ENCODE measurements at places on chromosomes 3 and 15.

DNA sequence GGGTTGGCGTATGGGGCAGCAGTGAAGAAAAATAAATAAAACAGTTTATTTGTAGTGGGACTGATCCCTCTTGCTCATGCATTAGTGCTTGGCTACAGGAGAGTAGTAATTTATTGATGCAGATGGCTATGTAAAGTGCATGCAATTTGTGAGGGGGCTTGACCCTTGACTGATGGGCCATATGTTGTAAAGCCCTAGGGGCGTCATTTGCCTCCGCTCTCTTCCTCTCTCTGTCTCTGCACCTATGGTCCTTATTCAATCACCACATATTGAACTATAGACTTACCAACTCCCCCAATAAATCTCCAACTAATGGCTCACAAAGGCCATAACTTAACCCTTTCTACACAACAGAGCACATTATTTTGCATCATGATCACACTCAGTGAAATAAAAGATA lies 227.7 kb downstream of the ROBO2 start:
- no peak for DNase-seq

DNA sequence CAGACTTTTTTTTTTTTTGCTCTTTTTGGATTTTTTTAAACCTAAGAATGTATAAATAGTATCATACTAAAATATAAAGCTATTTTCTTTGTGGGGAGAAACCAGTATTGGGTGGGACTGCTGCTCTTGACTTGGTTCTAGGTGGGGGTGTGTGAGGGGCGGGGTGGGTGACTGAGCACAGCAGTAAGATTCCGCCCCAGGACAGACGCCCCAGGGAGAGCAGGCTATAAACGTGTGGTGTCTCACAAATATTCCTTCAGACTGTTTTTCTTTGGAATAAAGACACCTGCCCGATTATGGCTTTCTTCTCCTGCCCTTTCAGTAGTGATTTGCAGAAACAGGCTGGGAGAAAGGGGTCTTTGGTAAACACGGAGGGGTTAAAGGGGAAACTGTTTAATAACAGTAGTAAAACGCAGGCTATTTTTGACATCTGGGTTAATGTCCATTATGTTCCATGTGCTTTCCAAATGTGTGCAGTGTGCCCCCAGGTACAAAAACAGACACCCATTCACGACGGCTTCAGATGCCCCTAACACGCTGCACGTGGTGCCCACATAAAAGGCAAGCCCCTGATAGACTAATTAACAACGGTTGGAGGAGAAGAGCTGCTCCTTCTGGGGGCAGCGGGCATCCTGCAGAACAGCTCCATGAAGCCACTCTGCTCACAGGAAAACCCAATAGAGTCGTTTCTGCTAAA lies 28.6 kb upstream of the WNT5A start:
- DNase-seq = no peak

DNA sequence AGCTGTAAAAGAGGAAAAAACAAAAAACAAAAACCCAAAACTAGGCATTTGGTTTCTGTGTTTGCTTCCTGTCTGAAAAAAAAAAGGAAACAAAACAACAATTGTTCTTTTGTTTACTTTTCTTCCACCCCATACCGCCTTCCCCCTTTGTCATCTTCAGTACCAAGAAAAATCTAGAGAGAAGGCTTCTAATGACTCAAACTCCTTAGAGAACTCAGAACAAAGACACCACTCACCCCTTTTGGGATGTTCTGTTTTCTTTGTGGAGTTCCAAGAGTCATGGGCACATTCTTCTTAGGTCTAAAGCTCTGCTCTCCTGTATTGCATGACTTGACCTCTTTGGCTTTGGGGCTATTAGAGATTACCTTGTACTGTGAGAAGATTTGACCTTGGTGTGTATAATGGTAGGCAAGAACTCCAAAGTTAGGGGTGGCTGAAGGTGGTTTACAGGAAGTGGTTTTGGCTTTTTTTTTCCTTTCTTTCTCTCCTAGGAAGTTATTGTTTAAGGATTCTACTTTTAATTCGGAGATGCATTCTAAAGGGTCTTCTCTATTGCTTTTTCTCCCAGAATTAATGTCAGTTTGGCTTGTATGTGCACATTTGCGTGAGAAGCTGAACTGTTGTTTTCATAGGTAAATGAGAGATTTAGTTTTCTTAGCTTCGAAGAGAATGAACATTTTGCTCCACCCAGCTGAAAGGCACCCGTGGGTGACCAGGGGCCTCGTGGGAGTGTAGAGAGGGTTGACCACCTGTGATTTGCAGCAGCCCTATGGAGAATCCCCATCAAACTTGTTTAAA lies 39.5 kb upstream of the ZBTB20 start:
- DNase-seq = no peak

GRCh38 chr3:98894791-98895576 lies 6.5 kb downstream of the DCBLD2 start:
- no peak for DNase-seq

DNA sequence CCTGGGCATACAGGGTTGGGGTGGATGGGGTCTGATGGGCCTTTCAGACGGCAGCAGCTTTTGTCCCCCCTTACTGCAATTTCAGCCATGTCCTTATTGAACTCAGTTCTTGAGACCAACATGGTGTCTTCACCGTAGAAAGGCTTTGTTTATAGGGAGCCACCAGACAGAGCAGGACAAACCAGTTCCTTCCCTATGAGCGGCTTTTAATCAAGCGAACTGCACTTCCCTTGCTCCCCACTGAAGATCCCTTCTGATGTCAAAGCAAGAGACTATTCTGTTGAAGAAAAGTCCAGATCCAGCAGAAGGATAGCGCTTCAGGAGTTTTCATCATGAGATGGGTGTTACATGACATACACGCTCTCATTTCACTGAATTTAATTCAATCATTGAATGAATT lies 100.4 kb downstream of the CD47 start:
- no peak for DNase-seq

DNA sequence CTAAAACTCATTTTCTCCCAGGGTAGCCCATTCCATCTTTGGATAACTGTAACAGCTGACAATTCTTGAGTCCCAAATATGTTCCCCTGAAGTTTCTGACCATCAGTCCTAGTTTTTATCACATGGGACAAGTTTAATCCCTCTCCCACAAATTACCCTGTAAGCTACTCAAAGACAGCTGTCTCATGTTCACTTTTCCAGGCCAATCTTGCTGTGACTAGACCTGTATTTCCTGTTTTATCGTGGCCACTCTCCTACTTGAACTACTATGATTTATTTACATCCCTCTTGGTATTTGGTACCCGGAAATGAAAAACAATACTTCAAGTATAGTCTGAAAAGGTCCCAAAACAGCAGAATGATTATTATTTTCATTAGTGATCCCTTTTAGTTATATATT lies 95.1 kb upstream of the MEX3B start:
- DNase-seq = no peak

DNA sequence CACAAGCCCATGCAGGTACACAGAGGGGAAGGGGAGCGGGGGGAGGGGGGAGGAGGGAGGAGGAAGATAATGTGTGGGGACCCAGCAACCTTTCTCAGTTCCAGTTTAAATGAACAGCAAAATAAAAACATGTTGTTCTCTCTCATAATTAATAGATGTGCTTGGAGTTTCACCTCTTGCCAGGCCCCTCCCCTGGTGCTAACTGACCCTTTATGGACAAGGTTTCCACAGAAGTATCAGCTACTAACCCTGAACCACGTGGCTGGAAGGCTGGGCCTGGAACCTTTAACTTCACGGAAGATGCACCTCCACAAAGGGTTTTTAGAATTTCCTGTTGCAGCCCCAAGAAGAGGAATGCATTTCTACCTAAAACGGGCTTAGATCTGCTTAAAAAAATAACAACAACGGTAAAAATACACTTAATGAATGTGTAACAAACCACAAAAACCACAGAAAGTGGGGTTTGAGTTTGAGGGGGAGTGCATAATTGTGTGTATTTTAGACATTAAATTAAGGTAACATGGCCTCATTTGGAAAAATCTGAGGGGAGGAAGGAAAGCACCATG lies 14.8 kb upstream of the SMAD3 start:
- DNase-seq = no peak

DNA sequence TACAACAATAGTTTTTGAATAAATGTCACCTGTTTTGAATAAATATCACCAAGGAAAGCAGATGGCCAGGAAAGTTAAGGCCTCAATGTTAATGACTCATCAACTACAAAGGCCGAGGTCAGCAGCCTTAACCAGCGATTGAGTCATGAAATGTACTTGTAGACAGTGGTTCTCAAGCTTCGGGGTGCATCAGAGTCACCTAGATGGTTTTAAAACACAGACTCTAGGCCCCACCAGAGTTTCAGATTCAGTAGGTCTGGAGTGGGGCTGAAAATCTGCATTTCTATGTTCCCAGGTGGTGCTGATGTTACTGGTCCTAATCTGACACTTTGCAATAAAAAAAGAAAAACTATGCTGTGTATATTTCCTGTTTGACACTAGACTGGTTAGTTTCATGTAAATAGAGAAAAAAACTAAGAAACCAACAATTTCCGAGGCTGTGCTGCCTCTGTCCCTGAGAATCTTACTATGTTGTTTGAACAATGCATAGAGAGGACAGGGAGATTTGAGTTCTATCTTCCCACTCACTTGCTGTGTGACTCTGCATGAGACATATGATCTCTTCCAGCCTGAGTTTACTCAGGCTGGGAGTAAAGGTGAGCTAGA lies 9.8 kb downstream of the RAB27A start:
- peak; percentile 87 for DNase-seq

- no peak for DNase-seq
These were observed 1145.7 kb downstream of the EPHA3 start for GRCh38 chr3:90253131-90253530.

GRCh38 chr3:60575718-60576272 lies 675.5 kb downstream of the FHIT start:
- DNase-seq = no peak

All from suppressor macrophage treated with lipopolysaccharide for 1 hour (primary cell).